MV-4-11 (cell line): ENCODE measurements at places on chromosomes 7 and 10.

DNA sequence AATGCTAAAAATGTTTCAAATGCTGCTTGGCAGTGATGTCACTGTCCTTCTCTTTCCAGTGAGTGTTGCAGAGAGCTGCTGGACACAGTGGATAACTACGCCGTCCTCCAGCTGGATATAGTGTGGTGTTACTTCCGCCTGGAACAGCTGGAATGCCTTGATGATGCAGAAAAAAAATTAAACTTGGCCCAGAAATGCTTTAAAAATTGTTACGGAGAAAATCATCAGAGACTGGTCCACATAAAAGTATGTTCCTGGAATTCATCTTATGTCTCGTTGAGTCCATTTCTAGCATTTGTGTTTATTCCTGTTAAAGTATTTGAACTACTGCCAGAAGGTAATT, 25.2 kb downstream of the NUB1 start:
- no peak for DNase-seq

DNA sequence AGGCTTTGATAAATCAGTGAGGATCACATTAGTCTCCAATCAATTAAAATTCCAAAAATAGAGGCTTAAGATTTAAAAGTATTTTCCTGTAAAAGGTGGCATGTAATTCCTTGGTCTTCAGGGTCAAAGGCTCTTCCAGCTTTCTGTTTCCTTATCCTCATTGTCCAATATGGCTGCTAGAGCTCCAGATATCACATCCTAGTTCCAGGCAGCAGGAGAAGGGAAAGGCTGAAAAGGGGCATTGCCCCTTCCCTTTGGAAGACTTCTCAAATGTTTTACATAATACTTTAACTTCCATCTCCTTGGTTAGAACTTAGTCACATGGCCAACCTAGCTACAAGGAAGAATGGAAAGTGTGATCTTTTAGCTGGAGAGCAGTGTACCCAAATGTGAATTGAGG, 39.2 kb upstream of the JAZF1 start:
- no peak for DNase-seq

DNA sequence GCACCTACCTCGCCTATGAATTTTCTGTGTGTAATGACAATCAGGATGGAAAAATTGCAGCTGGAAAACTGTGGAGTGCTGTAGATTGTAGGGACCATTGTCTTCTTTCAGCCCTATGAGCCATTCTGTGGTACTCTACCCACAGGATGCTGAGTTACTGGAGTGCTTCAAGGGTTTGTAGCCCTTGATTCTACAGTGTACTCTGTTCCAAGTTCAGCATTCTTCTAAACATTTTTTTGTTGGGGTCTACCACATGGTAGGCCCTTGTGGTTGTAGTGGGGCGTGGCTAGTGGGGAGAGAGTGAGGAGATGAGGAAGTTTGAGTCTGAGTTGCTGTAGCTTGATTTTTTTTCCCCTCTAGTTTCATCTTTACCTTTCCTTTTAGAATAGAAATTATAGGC, 33.5 kb downstream of the REEP3 start:
- DNase-seq, result peak; percentile 83

DNA sequence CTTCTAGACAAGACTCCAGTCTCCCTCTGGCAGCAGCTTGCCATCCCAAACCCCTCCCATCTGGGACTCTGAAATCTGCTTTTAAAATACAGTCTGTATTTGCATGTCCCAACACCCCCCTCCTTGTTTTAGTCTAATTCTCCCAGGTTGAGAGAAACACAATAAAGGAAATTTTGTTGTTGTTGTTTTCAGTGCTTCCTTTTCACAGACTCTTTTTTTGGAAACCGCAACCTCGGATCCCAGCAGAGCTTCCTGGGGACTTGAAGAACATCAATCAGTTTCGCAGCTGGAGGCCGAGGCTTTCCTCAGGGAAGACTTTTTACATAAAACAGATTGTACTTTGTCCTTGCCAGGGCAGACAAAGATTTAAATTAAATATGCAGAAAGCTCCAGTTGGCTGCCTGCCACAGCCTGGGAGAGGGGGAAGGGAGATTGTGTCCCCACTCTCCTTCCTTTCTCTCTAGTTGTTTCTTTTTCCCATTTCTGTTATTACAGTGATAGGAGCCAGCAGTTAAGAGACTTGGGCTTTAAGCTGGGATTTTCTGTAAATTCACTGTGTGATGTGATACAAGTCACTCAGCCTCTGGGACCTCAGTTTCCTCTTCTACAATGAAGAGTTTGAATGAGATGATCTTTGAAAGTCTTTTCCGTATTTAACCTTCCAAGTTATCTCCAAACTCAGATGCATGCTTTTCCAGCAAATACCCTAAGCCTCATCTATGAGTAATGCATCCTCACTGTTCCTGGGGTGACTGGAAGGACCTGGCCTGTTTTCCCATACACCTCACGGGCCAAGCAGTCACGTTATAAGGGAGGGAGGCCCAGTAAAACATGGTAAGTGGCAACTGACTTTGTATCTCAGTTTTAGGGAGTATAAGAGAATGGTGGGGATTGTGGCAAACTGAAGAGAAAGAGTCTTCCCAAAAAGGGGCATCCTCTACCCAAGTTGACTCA, 192.3 kb downstream of the REEP3 start:
- DNase-seq, result no peak

- no peak for DNase-seq
Measured at GRCh38 chr10:113854761-113855588, 514 bp downstream of the NHLRC2 start.

- no peak for DNase-seq
Measured at GRCh38 chr10:62384447-62385081, 10.4 kb downstream of the ZNF365 start.

- peak; percentile 97 for DNase-seq
Measured at GRCh38 chr10:32065856-32066255, 9.6 kb upstream of the KIF5B start.

GRCh38 chr7:17623546-17624185, 316.6 kb downstream of the SNX13 start:
- no peak for DNase-seq
